ENCODE measurements at places on chromosomes 12 and 14.

- no peak for DNase-seq
Measured at GRCh38 chr14:51545396-51545795, 106.3 kb upstream of the FRMD6 start.

DNA sequence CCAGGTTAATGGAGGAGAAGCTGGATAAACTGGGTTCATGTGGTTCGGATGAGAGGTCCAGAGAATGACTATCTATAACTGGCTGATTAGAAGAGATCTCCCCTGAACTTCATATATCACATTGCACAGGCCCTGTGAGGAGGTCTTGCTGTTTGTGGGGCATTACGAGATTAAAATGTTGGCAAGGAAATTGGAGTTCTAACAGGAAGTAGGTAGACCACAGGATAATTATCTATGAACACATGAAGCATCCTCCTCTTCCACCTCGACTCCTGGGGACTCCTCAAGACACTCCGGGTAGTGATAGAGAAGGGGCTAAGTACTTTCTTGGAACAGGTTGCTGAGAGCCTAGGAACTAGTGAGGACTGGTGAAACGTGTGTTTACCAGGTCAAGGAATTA lies 418.8 kb downstream of the KCNH5 start:
- DNase-seq: no peak

GRCh38 chr14:53894456-53894855 lies 62.2 kb downstream of the BMP4 start:
- no peak for DNase-seq

- no peak for DNase-seq
Measured at GRCh38 chr14:104237651-104238423, 99.5 kb downstream of the KIF26A start.

GRCh38 chr12:68743356-68743755 lies 2.6 kb upstream of the SLC35E3 start:
- no peak for DNase-seq

- no peak for DNase-seq
Measured at GRCh38 chr12:94169495-94169894, 21.1 kb downstream of the PLXNC1 start.

GRCh38 chr12:94305130-94305957 lies 154.3 kb downstream of the CEP83 start:
- no peak for DNase-seq

- no peak for DNase-seq
Measured at GRCh38 chr12:96121271-96121711, 72.9 kb upstream of the ELK3 start.

GRCh38 chr14:68794851-68795596 lies 2.2 kb upstream of the ZFP36L1 start:
- peak; percentile 68 for DNase-seq

- no peak for DNase-seq
Measured at GRCh38 chr12:32501835-32502333, 102.5 kb downstream of the FGD4 start.

DNA sequence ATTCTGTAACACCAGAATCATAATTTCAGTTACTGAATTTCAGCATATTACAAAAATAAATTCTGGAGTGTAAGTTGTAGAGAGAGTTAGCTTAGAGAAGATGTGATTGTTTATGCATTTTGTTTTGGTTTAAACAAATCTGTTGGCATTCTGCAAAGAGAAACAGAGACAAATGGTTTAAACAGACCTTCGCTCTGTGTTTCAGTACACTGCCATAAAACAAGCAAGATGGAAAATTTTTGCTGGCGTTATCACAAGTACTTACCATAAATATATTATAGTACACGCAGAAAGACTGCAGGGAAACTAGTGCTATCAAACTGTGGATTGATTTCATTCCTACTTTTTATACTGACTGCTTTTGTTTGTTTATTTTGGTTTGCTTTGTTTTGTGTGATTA lies 850.3 kb upstream of the FOXG1 start:
- DNase-seq: no peak

DNA sequence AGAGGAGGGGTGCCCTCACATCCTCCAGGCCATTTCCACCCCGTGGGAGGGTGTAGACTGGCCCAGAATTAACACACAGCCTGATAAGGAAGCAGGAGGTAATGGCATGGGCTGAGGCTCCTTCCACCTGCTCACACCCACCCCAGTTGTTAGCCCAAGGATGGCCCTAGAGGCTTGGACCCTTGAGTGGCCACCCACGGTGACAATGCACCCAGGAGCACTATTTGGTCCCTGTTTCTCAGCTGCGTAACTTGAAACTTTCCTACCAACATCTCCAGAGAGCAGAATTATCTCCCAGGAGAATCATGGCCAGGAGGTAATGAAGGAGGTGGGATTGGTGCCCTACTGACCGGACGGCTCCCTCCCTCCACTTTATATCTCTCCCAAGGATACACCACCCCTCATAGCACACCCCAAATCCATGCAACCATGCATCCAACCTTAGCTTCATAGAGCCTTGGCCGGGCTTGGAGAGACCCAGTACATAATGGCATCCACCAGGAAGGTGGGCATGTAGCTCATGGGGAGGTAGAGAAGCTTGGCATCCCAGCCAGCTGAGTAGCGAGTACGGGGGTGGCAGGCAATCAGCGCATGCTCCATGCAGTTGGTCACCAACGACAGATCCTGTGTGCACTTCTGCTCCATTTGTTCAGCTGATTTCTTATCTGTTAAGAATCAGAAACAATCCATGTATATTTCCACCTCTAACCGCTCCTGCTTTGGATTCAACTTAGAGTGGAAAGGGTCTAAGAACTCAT lies 5.6 kb downstream of the RDH16 start:
- no peak for DNase-seq

DNA sequence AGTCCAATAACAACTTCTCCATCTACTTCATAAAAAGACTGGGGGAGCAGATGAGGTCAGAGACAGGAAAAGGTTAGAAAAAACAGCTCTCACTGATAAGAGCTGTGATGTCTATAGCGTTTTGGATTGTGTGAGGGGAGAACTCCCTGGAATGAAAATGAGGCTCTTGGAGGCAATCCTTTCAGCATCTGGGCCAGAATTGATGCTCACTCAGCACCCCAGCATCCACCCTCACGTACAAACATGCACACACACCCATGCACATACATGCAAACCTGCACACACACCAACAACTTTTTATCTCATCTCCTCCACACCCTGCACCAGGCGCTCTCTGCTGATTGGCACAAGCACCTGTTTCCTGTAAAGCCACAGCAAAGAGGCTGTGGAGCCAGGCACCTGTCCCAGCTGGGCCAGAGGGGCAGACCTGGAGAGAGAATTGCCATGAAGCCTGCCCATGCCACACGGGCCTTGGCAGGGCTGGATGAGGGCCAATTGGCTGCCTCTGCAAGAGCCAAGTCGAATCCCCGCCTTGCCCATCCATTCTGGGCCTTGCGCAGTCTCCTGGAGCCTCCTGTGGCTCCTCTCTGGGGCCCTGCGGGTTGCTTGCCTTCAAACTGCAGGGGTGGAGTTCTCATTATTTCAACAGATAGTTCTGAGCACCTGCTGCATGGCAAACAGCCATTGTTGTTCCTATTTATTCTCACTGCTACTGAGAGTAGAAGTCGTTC lies 53.1 kb downstream of the SYNE3 start:
- DNase-seq: peak; percentile 52

- no peak for DNase-seq
Measured at GRCh38 chr12:108935159-108935763, 55.4 kb downstream of the DAO start.

DNA sequence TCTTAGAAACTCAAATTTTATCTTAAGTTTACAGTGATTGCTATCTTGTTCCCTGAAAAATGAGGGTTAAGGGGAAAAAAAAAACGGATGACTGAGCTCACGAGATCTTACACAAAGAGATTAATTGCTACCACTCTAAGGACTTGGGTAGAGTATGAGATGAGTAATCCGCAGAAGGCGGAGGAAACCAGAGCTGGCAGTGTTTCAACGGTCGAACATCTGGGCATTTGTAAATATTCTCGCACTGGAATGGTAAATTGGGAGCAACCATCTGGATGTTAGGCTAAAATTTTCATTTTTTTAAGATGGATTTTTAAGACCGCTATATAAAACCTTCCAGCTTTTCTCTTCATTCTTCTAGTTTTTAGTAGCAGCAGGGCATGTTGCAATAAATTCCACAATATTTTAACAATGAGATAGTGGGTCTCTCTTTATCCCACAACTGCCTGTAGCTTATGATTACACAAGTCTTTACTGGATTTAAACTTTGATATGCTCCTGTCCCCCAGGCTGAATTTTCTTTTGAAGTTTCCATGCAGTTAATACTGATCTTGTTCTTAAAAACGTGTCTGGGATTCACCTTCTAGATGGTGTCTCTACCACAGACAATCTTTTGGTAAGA lies 1324.1 kb downstream of the AACS start:
- DNase-seq: no peak

DNA sequence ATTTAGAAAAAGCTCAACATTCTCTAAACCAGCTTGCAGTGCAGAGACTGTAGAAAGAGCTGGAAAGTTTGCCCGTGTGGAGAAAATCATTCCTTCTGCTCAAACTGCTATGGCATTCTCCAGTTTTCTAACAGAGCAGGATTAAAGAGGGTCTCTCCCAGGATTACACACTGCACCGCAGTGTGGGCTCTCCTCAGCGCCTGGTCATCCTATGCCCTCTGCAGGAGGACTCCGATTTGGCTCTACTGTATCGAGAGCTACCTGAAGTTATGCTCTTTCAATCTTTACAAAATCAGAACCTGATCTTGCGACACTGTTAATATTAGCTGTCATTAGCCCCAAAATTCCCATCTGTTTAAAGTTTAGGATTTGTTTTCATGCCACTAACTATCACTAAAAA lies 33.0 kb downstream of the BHLHE41 start:
- DNase-seq: no peak

DNA sequence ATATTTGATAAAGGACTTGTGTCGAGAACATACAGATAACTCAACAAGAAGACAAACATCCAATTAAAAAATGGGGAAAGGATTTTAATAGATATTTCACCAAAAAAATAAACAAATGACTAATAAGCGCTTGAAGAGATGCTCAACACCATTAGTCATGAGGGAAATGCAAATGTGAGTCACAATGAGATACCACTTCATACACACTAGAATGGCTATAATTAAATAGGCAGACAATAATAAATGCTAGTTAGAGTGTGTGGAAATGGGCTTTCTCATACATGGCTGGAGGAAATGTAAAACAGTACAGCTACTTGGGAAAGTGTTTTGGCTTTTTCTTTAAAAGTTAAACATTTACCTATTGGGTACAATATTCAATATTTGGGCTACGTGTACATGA lies 34.8 kb downstream of the DLK1 start:
- no peak for DNase-seq

DNA sequence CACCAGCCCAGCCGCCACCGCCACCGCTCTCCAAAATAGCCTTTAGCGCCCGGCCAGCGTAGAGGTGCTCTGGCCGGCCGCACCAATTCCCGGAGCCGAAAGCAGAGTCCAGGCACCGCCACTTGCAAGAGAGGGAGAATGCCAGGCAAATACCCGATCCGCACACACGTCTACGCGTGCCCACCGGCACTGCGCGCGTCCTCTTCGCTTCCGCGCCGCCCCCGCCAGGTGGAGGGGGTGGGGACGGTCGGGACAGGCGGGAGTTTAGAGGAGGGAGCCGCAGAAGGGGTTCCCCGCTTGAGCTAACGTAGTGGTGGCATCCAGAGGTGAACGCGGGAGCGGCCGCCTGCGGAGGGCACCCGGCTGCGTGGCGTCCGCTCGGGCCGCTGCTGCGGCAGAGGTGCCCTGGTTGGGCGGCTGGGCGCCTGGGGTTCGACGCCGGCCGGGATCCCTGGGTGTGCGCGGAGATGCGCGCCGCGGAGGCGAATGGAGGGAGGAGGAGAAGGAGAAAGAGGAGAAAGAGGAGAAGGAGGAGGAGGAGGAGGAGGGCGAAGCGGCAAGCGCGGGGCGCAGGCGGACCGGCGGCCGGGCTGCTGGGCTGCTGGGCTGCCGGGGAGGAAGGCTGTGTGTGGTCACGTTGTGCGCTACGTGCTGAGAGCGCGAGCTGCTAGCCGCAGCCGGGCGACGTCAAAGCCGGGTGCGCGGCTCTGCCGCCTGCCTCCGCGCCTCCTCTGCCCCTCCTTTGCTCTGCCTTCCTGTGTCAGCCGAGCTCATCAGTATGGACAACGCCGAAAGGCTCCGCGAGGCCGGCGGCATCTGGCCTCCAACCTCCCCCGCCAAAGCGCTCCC lies at the start of gene MDGA2:
Gene MDGA2, minus strand, starts transcription at position 140 of the 849 bp plus-strand sequence.
- no peak for DNase-seq

DNA sequence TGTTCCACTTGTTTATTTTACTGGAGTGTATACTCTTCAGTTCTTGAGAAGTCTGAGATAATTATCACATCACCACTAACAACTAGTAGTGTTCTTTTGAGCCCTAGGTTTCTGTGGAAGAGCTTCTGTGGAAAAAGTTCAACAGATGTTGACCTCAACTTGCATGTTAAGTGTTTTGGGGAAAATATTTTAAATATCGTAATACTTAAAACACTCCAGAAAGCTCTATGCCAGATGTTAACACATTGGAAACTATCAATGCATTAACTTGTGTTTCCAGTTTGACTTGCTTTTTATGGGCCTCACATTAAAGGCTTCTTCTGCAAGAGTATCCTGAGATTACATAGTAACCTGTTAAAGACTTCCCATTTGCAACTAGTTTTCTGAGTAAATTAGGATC lies 173.1 kb downstream of the DUSP6 start:
- no peak for DNase-seq

GRCh38 chr14:37546621-37547447 lies 48.2 kb downstream of the FOXA1 start:
- no peak for DNase-seq

DNA sequence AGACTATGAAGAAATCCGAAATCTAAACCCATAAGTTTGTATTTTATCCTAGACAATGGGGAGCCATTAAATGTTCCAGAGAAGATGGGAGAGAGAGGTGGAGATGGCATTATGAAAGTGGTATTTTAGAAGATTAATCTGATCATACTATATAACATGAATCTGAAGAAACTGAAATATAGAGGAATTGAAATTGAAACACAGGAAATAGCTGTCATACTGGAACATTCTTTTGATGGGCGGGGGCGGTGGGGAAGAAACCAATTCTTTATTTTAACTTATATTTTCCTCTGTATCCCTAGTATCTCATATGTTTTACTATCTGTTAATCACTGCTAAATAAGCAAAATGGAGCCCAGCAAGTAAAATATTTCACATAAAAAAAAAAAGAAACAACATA lies 27.0 kb upstream of the FOXN3 start:
- DNase-seq: no peak

GRCh38 chr12:111653596-111653995 lies 32.2 kb downstream of the BRAP start:
- DNase-seq: no peak

- no peak for DNase-seq
Measured at GRCh38 chr12:92111256-92111655, 34.4 kb downstream of the BTG1 start.

All from CD4-positive, alpha-beta T cell treated with Interleukin-12 subunit alpha and Interleukin-12 subunit beta, for 1 hour (primary cell).